Breast epithelium (tissue), 4 donors: ENCODE measurements at places on chromosomes 7 and 10. TPM values are rescaled to one million over a fixed set of nuclear protein-coding genes. Genes with fewer than 3 reads are reported as not detected.

GRCh38 chr10:77531441-77532001 is 106.1 kb downstream of the KCNMA1 start:
- DNase-seq, result no peak

GRCh38 chr7:2114052-2114451 is 118.7 kb downstream of the MAD1L1 start:
- DNase-seq, result no peak

- DNase-seq, result no peak
Observed at GRCh38 chr10:88245974-88246511, 337.1 kb downstream of the RNLS start.

DNA sequence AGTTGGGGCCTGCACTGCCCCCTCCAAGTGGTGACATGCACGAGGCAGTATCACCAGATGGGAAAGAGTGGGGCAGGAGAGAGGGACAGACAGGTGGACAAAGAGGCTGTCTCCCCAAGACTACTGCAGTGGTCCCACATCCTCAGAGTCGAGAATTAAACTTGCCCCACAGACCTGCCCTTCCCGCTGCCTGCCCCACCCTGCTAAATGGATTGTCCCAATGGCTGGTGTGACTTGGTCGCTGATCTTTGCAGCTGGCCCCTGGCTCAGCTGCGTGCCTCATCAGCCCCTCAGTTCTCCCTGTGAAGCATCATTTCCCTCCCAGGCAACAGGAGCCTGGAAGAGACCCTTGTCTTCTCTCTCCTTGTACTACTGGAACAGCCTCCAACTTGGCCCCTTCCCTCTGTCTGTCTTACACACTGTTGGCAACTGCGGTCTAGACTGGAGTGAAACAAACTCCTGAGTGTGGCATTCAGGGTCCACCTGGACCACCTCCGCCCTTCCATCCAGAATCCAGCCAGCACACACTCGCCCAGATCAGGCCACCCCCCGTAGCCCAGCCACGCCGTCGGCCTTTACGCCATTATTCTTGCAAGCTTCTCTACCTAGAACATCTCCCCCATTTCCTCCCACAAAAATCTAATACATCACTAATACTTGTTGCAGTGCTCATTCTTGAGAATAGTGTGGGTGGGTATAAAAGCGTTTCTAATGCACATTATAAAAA is 275.1 kb downstream of the CELF2 start:
- no peak for DNase-seq

DNA sequence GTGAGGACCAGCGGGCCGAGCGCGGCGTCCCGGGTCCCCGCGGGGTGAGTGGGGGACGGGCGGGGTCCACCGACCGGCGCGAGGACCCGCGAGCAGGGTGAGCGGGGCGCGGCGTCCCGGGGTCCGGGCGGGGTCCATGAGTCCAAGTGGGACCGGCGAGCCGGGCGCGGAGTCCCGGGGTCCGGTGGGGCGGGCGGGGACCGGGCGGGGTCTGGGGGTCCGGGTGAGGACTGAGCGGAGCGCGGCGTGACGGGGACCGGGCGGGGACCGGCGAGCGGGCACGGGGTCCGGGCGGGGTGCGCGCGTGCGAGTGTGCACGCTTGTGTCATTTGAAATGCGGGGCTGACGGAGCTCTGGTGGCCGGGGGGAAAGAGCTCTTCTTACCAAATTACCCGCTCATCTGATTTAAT is 765 bp downstream of the CELF2 start:
- no peak for DNase-seq

DNA sequence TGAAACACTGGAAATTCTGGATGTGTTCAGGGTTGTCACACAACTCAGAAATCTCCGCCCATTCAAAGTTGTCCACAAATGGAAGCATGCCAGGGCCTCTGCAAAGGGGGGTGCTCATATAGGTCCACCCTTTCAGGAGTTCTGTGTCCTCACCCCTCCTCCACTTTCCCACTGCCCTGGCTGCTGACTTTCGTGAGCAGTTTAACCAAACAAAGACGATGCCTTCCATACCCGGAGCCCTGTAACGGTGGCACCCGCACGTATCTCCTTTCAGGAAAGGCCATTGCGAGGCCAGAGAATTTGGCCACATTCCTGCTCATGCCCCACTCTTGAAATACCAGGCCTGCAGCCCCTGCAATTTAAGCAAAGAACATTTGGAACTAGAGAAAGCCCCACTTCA is 1.4 kb downstream of the CPXM2 start:
- DNase-seq, result no peak

Gene FEZF1
- total RNA-seq, result not detected

Gene TMEM213
- 2.3 TPM for total RNA-seq
